Ovary (tissue), 10 donors: ENCODE measurements at places on chromosomes 13 and 19. TPM values are rescaled to one million over a fixed set of nuclear protein-coding genes. Genes with fewer than 3 reads are reported as not detected.
A peak's percentile ranks its signal among the peaks of the same experiment; 100 is the strongest.

Gene KIR3DL3
- total RNA-seq, result not detected

GRCh38 chr13:101449790-101450748 lies 2.4 kb upstream of the ITGBL1 start:
- no peak overlapping the region for H3K27ac ChIP-seq
- no peak overlapping the region for H3K4me3 ChIP-seq
- H3K4me1 ChIP-seq, result peaks cover 6% of the 10 kb centered on the region
- no peak for DNase-seq

- peak overlapping the region; percentile 95 for H3K27ac ChIP-seq
- no peak for DNase-seq
- peaks cover 15% of the 10 kb centered on the region for H3K4me1 ChIP-seq
- H3K27me3 ChIP-seq, result no peaks in the 10 kb centered on the region
- H3K36me3 ChIP-seq, result no peaks in the 10 kb centered on the region
- peak overlapping the region; percentile 70 for H3K4me3 ChIP-seq
These were observed 514 bp downstream of the PCID2 start for GRCh38 chr13:113207890-113208420.

DNA sequence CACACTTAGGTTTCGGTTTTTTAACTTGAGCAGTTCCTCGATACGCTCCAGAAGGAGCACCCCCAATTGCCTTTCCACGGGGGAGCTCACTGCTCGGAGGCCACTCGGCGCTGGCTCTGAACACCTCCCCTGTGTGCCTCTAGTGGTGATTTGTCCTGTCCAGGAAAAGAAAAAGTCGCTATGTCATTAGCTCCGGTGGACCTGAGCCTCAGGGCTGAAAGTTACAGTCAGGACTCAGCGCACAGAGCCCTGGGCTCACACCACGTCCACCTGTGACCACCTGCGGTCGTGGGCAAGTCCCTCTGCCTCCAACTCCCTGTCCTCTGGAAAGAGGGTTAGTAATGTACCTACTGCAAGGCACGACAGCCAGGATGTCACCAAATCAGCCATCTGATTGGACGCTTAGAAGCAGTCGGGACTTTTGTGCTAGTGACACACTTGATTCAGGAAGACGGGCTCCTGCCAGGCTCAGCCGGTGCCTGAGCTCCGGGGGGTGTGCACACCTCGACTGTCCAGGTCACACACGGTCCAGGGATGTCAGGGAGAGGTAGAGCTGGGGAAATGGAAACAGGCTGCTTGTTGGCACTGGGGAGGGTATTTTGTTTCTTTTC lies 3.9 kb upstream of the TMPRSS9 start:
- no peak overlapping the region for H3K4me3 ChIP-seq
- no peaks in the 10 kb centered on the region for H3K27me3 ChIP-seq

DNA sequence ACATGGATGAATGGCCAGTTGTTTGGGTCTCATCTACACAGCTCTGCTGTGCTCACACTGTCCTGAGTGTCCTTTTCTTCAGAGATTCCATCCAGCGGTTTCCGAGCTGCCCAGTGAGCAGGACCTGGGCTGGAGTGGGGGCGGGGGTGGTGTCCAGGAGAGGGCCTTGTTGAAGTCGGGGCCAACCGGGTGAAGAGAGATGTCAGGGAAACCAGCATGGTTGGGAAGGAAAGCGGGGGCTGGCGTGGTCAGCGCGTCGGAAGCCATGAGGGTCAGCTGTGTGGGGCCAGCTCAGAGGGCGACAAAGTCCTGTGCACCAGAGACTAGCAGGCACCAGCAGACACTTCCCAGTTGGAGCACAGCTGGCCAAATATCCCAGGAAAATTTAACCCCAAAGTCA lies 37.8 kb upstream of the SOX1 start:
- H3K27ac ChIP-seq, result no peak overlapping the region
- H3K36me3 ChIP-seq, result no peaks in the 10 kb centered on the region
- no peaks in the 10 kb centered on the region for H3K4me1 ChIP-seq
- H3K4me3 ChIP-seq, result no peak overlapping the region

DNA sequence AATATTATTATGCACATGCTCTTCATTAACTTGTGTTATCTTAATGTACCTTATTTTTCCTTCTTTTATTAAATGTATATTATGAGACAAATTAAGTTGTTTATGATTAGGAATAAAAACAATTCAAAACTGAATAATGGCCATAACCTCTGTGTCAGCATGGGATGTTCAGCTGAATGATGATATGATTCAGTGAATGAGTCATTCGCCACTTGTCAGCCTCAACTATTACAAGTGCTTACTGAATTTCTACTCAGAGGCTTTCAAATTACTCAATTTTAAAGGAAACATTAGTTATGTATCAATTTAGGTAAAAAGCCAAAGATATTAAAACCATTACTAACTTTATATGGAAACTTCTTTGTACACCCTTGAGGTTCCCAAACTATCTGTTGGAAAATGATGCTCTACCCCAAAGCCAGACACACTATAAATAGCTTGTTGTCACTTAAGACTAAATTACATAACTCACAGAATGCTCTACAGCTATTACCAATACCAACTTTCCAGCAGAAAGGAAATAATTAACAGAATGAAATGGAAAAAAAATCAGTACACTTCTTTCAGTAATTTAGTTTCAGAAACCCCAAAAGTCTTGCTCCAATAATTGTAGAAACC lies 14.4 kb downstream of the LIG4 start:
- no peak for DNase-seq
- H3K27me3 ChIP-seq, result no peaks in the 10 kb centered on the region
- no peak overlapping the region for H3K4me3 ChIP-seq
- H3K36me3 ChIP-seq, result no peaks in the 10 kb centered on the region

DNA sequence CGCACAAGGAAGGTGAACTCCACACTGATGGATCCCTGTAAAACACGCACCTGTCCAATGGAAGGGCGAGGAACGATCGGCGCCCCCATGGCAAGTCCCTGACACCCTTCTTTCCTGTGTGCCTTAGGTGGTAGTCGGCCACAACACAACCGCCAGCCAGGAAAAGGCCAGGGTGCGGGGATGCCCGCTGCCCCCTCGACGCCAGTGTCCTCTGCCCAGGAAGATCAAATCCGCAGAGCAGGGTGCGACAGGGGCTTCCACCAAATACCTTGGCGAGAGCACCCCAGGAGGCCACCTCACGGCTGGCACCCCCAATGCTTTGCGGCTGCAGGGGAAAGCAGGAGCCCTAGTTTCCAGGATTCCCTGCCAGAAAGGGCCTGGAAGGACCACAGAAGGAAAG lies 91.2 kb downstream of the ZNF254 start:
- H3K27me3 ChIP-seq, result no peaks in the 10 kb centered on the region
- no peak overlapping the region for H3K4me3 ChIP-seq
- H3K4me1 ChIP-seq, result no peaks in the 10 kb centered on the region
- no peak for DNase-seq
- H3K36me3 ChIP-seq, result no peaks in the 10 kb centered on the region

GRCh38 chr19:10431943-10432735 lies 11.8 kb downstream of the PDE4A start:
- no peaks in the 10 kb centered on the region for H3K36me3 ChIP-seq
- peaks cover 9% of the 10 kb centered on the region for H3K27me3 ChIP-seq
- no peak for DNase-seq

DNA sequence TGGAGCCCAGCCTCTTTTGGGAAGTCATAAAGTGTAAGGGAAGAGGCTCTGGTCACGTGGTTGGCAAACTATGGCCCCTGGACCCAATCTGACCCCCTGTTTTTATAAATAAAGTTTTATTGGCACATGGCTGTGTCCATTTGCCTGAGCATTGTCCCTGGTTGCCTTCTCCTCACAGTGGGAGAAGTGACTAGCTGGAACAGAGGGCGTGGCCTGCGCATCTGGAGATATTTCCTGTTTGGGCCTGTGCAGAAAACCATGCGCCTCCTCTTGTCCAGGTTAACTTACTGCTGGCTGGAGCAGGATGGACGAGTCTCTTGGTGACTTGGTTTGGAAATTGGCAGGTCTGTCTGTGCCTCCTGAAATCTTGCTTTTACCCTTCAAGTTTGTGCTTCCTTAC lies 48.3 kb downstream of the KDM4B start:
- no peaks in the 10 kb centered on the region for H3K36me3 ChIP-seq
- no peak overlapping the region for H3K27ac ChIP-seq
- peaks cover 8% of the 10 kb centered on the region for H3K4me1 ChIP-seq
- no peaks in the 10 kb centered on the region for H3K27me3 ChIP-seq
- no peak overlapping the region for H3K4me3 ChIP-seq

GRCh38 chr13:24040835-24041234 lies 119.7 kb upstream of the SPATA13 start:
- H3K36me3 ChIP-seq, result no peaks in the 10 kb centered on the region
- DNase-seq, result no peak
- H3K27ac ChIP-seq, result no peak overlapping the region
- no peak overlapping the region for H3K4me3 ChIP-seq
- no peaks in the 10 kb centered on the region for H3K27me3 ChIP-seq
- peaks cover 15% of the 10 kb centered on the region for H3K4me1 ChIP-seq

DNA sequence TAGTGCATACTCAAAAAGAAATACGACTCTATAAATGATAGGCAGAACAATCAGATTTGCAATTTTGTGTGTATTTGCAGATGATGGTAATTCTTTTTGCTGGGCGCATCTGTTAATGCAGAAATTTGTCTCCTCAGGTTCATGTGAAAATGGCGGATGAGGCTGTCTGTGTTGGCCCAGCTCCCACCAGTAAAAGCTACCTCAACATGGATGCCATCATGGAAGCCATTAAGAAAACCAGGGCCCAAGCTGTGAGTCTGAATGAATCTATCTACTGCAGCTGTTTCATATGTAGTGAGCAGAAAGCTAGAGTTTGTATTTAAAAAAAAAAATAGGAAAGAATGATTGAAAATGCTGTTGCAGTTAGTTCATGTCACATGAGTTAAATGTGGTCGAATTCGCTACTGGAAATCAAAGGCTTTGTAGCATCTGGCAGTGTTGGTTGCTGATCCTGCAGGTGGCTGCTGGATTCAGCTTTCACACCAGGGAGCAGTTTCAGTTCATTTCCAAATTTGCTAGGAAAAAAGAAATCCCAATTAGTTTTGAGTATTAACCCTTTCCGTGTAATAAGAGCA lies 66.0 kb downstream of the PCCA start:
- H3K27me3 ChIP-seq, result no peaks in the 10 kb centered on the region
- no peak for DNase-seq
- no peaks in the 10 kb centered on the region for H3K36me3 ChIP-seq

- DNase-seq, result no peak
- H3K27me3 ChIP-seq, result peaks cover 2% of the 10 kb centered on the region
- no peak overlapping the region for H3K27ac ChIP-seq
- no peaks in the 10 kb centered on the region for H3K36me3 ChIP-seq
These were observed 1.6 kb upstream of the SLC7A10 start for GRCh38 chr19:33227242-33227650.

Gene ZNF737
- total RNA-seq, result 63.8 TPM

Gene C19orf18
- 2.4 TPM for total RNA-seq

Gene RGS9BP
- not detected for total RNA-seq

DNA sequence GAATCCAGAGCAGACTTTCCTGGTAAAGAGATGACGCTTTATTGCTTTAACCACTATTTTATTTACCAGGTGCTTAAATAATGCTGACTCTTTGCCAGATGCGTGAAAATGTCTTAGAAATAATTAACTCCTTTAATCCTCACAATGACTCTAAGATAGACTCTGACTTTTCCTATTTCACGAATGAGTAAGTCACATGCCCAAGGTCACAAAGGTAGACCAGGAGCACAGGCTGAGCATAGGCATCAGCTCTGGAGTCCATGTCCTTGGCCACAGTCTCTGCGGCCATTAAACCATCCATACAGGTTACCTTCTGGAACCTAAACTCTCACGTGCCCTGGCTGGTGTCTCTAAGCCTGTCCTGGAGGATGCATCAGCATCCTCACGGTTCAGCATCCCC lies 87.3 kb downstream of the ERCC5 start:
- H3K4me1 ChIP-seq, result no peaks in the 10 kb centered on the region
- no peaks in the 10 kb centered on the region for H3K27me3 ChIP-seq
- no peak for DNase-seq
- H3K36me3 ChIP-seq, result no peaks in the 10 kb centered on the region
- H3K4me3 ChIP-seq, result no peak overlapping the region

Gene C19orf38
- 0.91 TPM for total RNA-seq

DNA sequence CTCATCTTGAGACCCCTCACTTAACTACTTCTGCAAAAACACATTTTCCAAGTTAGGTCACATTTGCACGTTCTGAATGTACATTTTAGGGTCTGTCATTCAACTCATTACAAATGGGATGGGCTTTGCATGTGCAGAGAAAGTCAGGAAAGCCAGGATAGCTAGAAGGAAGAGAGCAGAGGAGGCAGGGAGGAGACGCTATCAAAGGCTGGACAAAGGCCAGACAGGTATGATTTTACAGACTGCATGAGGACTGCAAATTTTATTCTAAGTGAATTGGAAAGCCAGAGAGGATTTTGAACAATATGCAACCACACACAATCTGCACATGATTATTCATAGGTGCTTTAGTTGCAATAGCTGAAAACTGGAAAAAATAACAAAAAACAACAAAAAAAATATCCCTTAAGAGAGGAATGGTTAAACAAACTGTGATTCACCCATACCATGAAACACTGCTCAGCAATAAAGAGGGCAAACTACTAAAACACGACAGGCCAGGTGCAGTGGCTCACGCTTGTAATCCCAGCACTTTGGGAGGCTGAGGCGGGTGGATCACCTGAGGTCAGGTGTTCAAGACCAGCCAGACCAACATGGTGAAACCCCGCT lies 21.1 kb downstream of the SYDE1 start:
- DNase-seq, result no peak
- H3K27ac ChIP-seq, result no peak overlapping the region
- peaks cover 10% of the 10 kb centered on the region for H3K4me1 ChIP-seq
- no peaks in the 10 kb centered on the region for H3K36me3 ChIP-seq
- H3K4me3 ChIP-seq, result no peak overlapping the region

DNA sequence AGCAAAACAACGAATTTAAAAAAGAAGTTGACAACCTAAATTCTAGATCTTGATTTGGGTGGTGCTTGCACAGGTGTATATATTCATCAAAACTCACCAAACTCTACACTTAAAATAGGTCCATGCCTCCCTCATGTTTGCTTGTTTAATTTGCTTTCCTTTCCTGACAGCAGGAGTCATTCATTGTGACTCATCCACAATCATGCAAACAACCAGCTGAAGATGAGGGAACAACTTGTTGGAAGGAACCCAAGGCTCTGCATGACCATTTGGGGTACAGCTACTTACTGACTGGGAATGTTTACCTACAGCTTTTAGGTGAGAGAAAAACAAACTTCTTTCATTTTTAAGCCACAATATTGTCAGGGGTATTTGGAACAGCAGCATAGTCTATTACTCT lies 96.6 kb downstream of the RXFP2 start:
- no peak overlapping the region for H3K27ac ChIP-seq
- no peak overlapping the region for H3K4me3 ChIP-seq
- no peaks in the 10 kb centered on the region for H3K4me1 ChIP-seq
- DNase-seq, result no peak
- no peaks in the 10 kb centered on the region for H3K27me3 ChIP-seq

Gene C19orf81
- total RNA-seq, result not detected

GRCh38 chr13:85366759-85367417 lies 432.3 kb downstream of the SLITRK6 start:
- no peaks in the 10 kb centered on the region for H3K36me3 ChIP-seq
- DNase-seq, result no peak
- H3K4me3 ChIP-seq, result no peak overlapping the region
- H3K4me1 ChIP-seq, result no peaks in the 10 kb centered on the region
- no peaks in the 10 kb centered on the region for H3K27me3 ChIP-seq
- no peak overlapping the region for H3K27ac ChIP-seq

GRCh38 chr13:113883921-113884804 lies 20.3 kb upstream of the GAS6 start:
- no peaks in the 10 kb centered on the region for H3K27me3 ChIP-seq
- H3K4me1 ChIP-seq, result peaks cover 8% of the 10 kb centered on the region
- H3K36me3 ChIP-seq, result no peaks in the 10 kb centered on the region
- H3K4me3 ChIP-seq, result no peak overlapping the region
- H3K27ac ChIP-seq, result no peak overlapping the region

Gene A1BG
- 3.4 TPM for total RNA-seq

Gene KCNN4
- total RNA-seq, result 6.2 TPM

Gene KCNK6
- 11.2 TPM for total RNA-seq
